ENCODE measurements at places on chromosomes 1 and 21.

DNA sequence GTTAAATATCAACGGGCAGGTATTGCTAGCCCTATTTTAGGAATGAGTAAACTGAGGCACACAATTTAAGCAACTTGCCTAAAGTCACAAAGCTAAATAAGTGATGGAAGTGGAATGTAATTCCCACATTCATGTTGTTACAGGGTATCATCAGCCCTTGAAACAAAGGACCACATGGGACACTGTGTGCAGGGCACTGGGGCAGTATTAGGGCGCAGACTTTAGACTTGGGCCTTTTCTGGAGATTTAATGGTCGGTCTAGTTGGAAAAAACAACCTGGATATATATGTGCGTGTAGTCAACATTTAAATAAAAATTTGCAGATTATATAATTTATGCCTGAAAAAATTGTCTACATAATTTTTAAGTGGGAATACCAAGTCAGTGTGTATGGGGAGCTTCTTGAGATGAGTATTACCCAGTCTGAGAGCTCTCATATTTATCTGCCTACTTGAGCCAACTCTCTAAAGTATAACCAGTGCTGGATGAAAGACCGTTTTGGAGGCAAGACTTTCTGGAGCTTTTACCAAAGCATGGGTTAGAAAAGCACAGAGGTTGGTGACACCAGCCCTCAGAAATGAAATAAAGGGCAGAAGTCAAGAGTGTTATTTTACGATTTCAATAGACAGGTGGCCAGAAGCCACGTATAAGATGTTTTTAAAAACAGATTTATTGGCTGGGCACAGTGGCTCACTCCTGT is 1.6 kb downstream of the KDM1A start:
- DNase-seq: no peak

GRCh38 chr21:14684071-14684470 is 138.0 kb upstream of the SAMSN1 start:
- DNase-seq: no peak

GRCh38 chr1:115890580-115890979 is 49.7 kb upstream of the NHLH2 start:
- no peak for DNase-seq

- no peak for DNase-seq
These were observed 10.3 kb downstream of the ALX3 start for GRCh38 chr1:110060034-110060661.

DNA sequence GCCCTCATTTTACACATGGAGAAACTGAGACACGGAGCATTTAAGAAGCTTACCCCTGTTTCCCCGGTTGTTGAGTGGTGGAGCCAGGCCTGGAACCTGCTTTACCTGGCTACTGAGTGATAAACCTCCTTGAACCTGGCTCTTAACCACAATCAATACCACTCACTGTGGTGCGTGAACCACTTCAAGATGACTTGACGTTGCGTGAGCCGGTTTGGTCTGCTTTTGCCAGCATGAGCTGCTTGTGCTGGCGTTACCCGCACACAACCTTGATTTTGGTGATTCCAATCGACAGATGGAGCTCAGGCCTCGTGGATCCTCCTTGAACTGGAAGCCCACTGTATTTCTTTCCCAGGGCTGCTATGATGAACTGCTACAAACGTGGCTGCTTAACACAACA is 6.1 kb upstream of the TINAGL1 start:
- DNase-seq: no peak

DNA sequence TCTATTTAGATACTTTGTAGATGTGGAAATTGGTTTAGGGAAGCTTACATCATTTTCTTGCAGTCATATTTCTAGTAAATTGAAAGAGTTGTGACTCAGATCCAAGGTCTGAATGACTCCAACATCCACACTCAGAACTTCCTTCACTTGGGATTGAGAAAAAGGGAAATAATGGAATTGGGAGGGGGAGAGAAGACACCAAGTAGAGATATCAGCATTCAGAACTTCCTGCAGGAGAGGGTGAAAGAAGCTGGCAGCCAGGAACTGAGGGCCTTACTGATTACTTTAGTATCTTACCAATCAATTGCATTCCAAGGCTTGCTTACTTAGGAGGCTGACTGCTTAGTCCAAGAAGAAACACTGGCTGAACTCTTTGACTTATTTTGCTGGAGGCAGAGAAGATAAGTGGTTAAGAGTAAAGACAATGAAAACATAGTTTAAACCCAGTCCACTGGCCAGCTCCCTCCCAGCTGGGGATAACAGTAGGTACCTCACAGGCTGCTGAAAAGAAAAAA is 21.7 kb downstream of the APP start:
- no peak for DNase-seq

DNA sequence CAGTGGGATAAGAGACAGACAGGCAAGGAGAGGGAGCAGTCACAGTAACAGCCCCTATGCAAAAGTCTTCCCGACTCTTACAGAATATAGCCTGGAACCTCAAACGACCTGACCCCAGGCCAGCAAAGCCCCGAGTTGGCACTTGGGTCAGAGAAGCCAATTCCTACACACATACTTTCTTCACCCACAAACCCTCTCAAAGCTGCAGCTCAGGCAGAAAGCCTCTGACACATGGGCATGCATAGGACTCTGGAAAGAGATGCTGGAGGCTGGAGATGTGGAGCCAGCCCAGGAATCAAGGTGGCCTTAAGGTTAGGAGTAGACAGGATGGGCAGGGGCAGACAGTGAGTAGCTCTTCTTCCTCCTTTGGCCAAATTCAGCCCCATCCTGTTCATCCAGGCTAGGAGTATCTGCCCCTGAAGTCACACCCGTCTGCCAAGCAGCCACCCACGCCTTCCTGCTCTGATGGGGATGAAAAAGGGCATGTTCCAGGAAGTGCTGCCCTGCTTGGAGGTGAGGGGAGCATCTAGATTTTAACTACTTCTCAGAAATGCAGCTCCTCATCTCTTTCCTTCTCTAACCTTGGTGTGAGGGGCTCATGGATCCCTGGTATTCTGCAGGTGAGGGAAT is 7.8 kb downstream of the SLC41A1 start:
- DNase-seq: no peak

GRCh38 chr1:95236784-95237575 is 3.0 kb downstream of the RWDD3 start:
- DNase-seq: no peak

GRCh38 chr1:200483491-200484143 is 73.8 kb upstream of the ZNF281 start:
- peak; percentile 80 for DNase-seq

GRCh38 chr1:193438771-193439170 is 252.4 kb upstream of the B3GALT2 start:
- no peak for DNase-seq

- no peak for DNase-seq
These were observed 12.4 kb upstream of the CREG1 start for GRCh38 chr1:167565922-167566321.

DNA sequence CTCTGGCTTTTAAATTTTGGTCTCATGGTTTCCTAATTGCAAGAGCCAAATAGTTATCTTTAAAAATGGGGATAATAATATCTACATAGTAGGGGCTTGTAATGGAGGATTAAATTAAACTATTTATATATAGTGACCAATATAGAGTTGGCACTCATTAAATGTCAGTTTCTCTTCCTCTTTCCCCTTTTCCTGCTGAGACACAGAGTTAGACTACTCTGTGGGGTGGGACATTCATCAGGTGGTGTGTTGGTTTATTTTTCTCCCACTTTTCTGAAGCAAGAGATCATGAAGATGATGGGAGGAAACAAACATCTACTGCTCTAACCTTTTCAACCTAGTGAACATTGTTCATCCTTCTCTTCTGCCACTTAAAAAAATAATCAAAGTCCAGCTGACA is 17.3 kb upstream of the RAP1A start:
- DNase-seq: no peak

- no peak for DNase-seq
These were observed 177.4 kb upstream of the NRIP1 start for GRCh38 chr21:15241997-15242736.

DNA sequence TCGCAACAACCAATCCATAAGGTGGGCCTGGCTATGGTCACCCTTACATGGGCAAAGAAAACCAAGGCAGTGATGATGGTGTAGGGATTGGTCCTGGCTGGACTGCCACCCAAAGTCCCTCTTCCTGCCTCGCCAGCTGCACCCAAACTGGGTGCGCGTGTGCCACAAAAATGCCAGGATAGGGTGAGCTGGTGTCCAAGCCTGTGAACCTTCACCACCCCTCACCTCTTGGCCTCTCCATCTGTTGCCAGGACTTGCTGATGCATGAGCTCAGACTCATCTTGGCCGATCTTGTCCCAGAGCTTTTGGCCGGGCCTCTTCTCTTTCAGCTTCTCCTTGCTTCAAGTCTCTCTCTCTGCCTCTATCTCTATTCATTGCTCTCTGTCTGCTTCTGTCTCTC is 41.8 kb downstream of the FOXD2 start:
- no peak for DNase-seq

GRCh38 chr1:184792450-184792969 is 37.9 kb upstream of the EDEM3 start:
- peak; percentile 95 for DNase-seq

DNA sequence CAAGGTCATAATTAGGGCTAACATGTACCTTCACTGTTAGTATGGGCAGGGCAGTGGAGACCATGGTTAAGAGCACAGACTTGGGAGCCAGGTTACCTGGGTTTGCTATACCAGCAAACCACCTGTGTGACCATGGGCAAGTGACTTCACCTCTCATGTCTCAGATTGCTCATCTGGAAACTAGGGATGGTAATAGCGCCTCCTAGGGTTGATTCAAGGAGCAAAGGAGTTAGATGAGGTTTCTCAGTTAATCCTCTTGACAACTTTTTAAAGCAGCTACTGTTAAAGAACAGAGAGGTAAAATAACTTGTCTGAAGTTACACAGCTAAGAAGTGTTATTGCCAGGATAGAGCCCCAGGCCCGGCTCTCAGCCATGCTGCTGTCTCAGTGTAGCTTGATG is 790 bp upstream of the MATN1 start:
- DNase-seq: no peak

GRCh38 chr1:202959276-202959620 is 1.1 kb upstream of the ADIPOR1 start:
- DNase-seq: no peak

DNA sequence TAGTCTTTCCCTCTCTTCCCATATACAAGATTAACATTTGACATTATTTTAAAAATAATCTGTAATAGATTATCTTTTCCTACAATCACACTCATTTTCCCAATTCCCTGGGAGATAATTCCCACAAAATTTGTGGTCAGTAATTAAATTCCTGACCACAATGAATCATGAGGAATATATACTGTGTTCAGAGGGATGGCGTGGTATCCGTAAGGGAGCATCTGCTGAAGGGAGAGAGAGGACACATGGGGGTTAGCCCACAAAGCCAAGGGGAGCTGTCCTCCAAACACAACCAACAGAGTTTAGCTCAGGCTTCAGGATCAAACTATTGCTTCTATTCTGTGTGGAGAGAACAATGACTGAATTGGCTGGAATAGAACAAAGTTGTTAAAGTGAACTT is 57.1 kb upstream of the PPP2R5A start:
- no peak for DNase-seq

DNA sequence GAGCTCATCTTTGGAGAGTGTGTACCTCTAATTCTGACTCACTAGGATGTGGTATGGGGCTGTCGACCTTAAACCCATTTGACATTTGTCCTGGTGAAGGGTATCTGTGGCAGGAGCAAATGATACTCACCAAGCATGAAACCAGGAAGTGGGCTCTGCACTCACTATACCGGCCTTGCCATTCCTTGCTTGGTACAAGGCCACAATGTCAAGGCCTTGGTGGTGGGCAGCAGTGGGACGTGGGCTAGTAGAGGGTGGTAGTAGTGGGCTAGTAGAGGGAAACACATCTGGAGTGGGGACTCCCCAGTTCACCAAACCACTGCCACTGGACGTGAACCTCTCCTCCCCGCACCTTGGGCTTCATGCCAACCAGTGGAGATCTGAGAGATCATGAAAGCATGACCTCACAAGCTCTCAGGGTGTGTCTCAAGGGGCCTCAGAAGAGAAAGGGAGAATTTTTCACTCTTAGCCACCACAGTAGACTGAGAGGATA is 11.5 kb downstream of the TNFSF4 start:
- DNase-seq: no peak

- DNase-seq: no peak
These were observed 330.9 kb downstream of the S1PR1 start for GRCh38 chr1:101567582-101568189.

- DNase-seq: no peak
These were observed 74.1 kb downstream of the VCAM1 start for GRCh38 chr1:100793659-100794058.

GRCh38 chr21:31988492-31989290 is 115.9 kb downstream of the HUNK start:
- DNase-seq: no peak

- DNase-seq: no peak
These were observed 17.0 kb upstream of the BSDC1 start for GRCh38 chr1:32411261-32411660.

DNA sequence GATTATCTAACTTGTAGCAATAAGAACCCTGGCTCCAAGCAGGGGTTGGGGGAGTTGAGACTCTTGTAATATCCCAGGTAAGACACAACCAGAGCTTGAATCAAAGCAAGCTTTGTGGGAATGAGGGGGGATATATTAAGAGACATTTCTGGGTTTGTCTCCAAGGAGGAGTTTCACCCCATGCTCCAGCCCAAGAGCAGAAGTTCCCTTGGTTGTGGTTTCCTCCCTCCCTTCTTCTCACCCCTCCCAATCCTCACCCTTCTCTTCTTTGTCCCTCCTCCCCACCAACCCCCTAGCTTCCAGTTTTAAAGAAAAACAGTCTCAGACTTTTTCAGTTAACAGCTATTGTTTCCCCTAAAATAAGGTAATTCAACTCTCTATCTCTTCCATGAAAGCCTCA is 11.9 kb downstream of the TRAF3IP3 start:
- no peak for DNase-seq

DNA sequence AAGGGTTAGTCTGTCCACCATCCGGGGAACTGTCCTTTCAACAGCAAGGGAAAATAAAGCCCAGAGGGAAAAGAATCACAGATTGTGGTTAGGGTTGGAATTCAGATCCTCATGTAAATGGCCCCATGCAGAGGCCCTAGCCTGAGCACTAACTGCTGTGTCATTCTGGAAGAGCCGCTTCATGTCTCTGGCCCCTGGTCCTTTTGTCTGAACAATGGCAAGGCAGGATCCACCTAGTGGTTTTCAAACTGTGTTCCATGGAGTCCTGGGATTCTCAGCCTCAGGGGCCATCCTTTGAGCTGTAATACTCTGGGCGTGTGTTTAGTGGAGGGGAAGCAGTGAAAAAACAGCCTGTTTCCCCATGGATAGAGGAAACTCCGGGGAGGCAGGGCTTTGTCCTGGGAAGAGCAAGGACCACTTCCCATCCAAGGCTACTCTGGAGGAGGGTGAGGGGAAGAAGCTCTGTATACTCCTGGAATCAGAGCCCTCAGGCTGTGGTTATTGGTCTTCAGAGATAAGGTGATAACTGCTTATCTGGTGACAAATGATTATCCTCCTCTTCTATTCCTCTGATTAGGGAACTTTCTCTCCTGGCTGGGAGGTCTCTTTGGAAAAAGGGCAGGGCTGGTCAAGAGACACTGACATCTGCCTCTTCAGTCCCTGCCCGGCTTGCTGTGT is 19.2 kb downstream of the PAX7 start:
- DNase-seq: no peak

DNA sequence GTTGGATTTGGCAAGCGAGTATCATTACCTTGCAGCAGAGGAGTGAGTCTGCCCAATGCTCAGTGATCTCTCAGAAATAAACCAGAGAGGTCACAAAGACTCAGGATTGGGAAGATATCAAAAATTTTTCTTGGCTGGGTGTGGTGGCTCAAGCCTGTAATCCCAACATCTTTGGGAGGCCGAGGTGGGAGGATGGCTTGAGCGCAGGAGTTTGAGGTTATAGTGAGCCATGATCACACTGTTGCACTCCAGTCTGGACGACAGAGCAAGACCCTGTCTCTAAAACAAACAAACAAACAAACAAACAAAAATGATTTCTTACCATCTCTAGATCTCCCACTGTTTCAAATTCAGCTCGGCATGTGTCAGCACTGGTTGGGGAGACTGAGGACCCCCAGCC is 13.3 kb upstream of the BECN2 start:
- no peak for DNase-seq
